ENCODE measurements at places on chromosomes 5 and 9.

GRCh38 chr5:135874461-135874860 is 21.2 kb downstream of the IL9 start:
- DNase-seq, result no peak

DNA sequence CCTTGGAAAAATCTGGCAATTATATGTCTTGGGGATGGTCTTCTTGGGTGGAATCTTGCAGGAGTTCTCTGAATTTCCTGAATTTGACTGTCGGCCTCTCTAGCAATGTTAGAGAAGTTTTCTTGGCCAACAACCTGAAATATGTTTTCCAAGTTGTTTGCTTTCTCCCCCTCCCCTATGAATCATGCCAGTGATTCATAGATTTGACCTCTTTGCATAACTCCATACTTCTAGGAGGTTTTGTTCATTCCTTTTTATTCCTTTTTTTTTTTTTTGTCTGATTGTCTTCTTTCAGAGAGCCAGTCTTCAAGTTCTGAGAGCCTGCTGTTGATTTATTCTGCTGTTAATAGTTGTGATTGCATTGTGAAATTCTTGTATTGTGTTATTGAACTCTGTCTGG is 56.7 kb upstream of the SLC44A1 start:
- DNase-seq, result no peak

DNA sequence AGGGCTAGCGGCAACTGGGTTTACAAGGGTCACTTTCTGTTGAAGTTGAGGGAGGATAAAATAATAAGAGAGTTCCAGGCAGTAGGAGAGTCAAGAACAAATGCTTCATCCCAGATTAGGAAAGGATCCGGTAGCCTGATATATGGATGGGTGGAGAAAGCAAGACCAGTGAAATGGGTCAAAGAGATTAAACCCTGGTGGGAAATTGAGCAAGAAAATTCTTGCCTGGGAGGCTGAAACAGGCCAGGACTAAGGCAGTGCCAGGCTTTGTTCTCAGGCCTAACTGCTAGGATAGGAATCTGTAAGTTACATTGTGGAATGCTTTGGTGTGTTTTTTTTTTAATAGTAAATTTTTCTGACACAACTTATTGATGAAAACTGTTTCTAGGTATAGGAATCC is 257.4 kb upstream of the RFX3 start:
- no peak for DNase-seq

GRCh38 chr9:124941679-124942561 is 1.0 kb upstream of the GOLGA1 start:
- peak; percentile 7 for DNase-seq

- no peak for DNase-seq
Observed at GRCh38 chr9:128310461-128310860, 11.8 kb downstream of the TRUB2 start.

GRCh38 chr9:27341545-27342294 is 44.8 kb upstream of the EQTN start:
- no peak for DNase-seq

DNA sequence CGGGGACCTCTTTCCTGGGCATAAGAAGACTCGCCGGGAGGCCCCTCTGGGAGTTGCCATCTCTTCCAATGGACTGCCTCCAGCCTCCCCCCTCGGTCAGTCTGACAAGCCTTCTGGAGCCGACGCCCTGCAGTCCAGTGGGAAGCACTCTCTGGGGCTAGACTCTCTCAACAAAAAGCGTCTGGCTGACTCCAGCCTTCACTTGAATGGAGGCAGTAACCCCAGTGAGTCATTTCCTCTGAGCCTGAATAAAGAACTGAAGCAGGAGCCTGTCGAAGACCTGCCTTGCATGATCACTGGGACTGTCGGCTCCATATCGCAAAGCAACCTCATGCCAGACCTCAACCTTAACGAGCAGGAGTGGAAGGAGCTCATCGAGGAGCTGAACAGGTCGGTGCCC is 28.4 kb upstream of the LTC4S start:
- no peak for DNase-seq

DNA sequence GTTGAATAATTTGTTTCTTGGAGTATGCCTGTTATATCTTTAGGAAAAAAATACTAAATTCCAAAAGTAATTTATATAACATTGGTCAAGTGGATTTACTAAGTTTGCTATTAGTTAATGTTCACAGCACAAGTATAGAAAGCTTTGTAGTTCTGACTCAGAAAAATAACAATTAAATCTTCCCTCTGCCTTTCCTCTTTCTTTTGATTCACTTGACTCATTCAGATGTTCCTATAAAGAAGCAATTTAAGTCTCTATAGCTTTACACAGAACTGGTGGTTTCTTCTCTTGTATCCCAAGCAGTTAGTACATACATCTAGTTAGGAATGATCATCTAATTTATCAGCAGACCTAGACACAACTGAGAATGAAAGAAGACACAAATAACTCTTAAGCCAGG is 4.5 kb upstream of the CDC42SE2 start:
- no peak for DNase-seq

GRCh38 chr5:431001-431710 is 11.8 kb upstream of the EXOC3 start:
- DNase-seq, result peak; percentile 81

DNA sequence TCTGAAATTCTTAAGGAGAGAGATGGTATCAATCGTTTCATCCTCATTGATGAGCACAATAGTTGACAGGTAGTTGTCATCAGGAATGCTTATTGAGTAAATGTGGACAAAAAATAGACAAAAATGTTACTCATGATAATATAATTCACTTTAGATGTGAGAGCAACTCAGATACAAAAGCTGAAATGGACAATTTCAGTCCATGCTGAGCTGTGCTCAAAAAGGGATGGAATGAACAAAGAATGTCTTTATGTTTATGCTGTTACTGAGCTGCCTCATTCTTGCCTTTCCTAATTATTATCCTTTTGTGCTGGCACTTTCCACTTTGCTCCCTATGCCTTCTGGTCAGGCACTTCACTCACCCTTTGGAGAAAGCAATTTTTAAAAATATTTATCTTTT is 49.5 kb downstream of the JAKMIP2 start:
- DNase-seq, result no peak

- DNase-seq, result no peak
Observed at GRCh38 chr5:59522201-59522831, 371.2 kb downstream of the PDE4D start.

- no peak for DNase-seq
Observed at GRCh38 chr5:77400645-77401044, 91.5 kb downstream of the WDR41 start.

DNA sequence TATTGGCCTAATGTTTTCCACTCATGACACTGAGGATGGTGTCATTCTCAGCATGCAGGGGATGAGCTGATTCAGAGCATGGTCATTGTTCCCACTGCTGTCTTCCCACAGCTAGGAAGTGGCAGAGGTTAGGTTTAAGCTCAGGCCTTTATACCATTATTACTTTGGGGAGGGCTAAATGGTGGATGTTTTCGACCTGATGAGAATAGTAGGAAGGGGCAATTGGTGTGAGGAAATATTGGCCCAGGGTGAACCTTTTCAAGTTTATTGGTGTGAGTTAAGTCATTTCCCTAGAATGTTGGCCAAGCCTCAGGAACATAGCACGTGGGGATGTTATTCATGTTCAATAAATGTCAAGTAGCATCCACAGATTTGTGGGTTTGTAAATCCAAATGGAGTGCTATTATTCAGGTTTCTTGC is 59.6 kb downstream of the ARHGAP26 start:
- no peak for DNase-seq

DNA sequence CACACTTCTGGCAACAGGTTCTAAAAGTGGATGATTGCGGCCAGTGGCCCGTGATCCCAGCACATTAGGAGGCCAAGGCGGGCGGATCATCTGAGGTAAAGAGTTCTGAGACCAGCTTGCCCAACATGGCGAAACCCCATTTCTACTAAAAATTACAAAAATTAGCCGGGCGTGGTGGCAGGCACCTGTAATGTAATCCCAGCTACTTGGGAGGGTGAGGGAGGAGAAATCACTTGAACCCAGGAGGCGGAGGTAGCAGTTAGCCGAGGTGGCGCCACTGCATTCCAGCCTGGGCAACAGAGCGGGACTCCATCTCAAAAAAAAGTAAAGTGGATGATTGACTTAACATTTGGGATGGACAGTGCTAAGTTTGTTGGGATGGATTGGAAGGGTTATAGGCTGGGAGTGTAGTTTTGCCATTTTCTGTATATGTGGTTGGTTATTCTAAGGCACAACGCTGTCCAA is 3.4 kb downstream of the MATR3 start:
- no peak for DNase-seq

All from NCI-H2081 (cell line).